Nephron progenitor cell (in vitro differentiated cells): ENCODE measurements at places on chromosomes 2 and 18.
A peak's percentile ranks its signal among the peaks of the same experiment; 100 is the strongest.

- DNase-seq: no peak
Measured at GRCh38 chr18:22223254-22223964, 54.0 kb downstream of the GATA6 start.

DNA sequence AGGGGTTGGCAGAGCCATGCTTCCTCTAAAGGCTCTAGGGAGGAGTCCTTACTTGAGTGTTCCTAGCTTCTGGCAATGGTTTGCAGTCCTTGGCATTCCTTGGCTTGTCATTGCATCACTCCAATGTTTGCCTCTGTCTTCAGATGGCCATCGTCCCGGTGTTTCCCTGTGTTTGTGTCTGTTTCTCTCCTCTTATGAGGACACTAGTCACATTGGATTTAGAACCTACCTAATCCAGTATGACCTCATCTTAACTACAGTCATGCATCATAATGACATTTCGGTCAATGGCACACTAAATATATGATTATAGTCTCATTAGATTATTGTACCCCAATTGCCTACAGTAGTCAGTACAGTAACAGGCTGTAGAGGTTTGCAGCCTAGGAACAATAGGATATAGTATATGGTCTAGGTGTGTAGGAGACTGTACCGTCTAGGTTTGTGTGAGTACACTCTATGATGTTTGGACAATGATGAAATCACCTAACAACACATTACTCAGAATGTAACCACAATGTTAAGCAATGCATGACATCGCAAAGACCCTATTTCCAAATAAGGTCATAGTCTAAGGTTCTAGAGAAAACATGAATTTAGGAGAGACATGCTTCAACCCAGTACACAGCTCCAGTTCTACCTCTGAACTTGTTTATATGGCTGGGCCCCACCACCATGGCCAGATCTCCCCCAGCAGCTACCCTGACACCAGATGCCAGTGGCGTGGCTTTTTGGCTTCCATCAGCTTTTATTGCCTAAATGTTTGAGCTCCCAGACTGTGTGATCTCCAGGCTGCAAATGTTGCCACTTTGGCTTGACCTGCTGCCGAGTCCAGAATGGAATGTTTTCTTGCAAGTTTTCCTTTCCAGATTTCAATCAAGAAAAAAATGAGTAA lies 22.1 kb downstream of the SRD5A2 start:
- DNase-seq: no peak

GRCh38 chr2:103986001-103986400 lies 867.9 kb upstream of the POU3F3 start:
- no peak for DNase-seq

DNA sequence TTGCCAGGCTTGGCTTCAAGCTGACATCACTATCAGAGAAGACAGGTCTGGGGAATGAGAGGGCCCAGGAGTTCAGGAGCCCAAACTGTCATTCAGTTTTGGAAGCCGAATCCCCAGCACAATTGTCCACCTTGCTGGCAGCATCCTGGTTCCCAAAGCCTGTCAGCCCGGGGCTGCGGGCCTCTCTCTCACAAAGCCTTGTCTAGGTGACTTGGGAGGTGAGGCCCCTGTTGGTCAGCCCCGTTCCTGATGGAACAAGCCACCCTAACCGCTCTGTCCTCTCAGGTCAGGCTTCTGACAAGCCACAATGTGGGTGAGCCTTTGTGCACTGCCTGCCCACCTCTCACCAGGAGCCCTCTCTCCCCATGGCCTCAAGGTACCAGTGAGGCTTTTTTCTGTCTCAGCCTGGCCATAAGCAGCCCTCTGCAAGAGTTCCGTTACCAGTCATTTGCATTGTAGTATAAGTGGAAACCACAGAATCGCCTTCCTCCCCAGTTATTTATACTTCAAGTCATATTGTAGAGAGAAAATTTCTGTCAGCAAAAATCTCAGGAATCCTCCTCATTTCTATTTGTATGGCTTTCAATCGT lies 100.6 kb downstream of the MSH2 start:
- DNase-seq: no peak

- DNase-seq: peak; percentile 69
Measured at GRCh38 chr2:11446733-11447248, 19.2 kb downstream of the E2F6 start.

DNA sequence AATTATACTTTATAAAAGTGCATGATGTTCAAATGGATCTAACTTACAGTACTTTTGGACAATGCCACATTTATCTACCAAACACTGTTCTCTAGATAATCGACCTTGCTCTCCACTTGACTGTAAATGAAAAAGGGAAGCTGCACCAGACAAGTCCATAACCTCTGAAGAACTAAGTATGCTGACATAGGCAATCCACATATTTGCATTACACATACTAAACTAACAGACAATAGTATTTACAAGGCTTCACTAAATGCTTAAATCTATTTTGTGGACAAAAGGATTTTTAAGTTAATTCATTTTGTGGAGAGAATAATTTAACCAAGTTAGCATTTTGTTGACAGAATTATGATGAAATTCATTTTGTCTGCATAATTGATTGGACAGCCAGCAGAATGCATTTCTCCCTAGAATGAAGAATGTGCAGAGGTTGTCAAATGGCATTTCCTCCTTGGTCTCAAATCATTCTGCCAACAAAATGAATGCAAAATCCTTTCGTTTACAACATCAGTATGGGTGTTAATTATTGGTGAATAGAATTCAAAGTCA lies 520.9 kb downstream of the CPS1 start:
- no peak for DNase-seq
